ENCODE measurements at places on chromosomes 2 and 18.

DNA sequence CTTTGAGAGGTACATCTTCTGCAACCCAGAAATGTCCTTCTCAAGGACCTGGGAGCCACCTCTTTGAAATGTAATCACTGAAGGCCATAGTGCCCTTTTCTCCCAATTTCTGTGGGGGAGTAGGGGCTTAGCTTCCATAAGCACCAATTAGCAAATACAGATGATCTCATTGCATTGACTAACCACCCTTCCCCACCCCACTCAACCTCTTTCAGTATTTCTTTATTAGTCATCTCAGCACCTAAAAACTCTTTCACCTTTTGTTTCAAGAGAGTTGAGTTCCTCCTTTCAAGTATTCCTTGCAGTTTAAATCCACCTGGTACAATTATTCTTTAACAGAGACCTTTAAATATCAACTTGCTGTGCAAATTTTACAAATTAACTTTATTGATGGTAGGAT lies 1011.8 kb upstream of the CDH2 start:
- DNase-seq: no peak

GRCh38 chr18:46946656-46947282 lies 29.4 kb downstream of the KATNAL2 start:
- peak; percentile 75 for DNase-seq

GRCh38 chr18:78753240-78753639 lies 226.4 kb upstream of the SALL3 start:
- no peak for DNase-seq

- no peak for DNase-seq
Observed at GRCh38 chr18:5704847-5705246, 161.1 kb upstream of the EPB41L3 start.

- DNase-seq: no peak
Observed at GRCh38 chr2:227127201-227127600, 36.8 kb downstream of the COL4A4 start.

- no peak for DNase-seq
Observed at GRCh38 chr18:63348508-63349136, 18.4 kb downstream of the KDSR start.

DNA sequence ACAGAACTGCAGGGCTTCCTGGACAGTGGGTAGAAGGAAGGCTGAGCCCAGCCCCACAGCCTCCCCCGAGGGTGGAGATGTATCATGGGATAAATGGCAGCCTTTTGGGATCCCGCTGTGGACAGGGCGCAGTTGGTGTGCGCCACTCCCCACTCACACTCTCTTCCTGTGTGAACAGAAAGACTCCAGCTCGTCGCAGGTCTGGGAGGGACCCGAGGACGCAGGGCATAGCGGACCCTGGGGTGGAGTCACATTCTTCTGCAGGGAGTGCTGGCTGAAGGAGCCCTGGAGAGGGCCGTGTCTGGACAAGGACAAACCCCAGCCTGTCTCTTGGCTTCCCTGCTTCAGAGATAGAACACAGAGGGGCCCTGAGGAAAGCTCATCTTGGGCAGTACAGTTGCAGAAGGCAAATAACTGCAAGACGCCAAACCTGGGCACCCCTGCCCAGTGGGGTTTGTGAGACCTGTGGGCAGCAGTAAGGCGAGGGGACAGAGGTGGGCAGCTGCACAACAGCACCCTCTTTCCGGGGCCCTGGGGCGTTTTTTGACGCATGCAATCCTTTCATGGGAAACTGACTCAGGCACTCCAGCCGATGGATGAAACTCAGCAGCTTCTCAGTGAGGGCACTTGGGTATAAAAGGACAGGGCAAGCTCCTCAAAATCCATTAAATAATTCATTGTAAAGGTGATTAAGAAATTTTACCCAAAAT lies 101.9 kb downstream of the USP40 start:
- no peak for DNase-seq

GRCh38 chr2:128373451-128374000 lies 54.9 kb upstream of the HS6ST1 start:
- no peak for DNase-seq

GRCh38 chr2:16767789-16768476 lies 102.3 kb upstream of the CYRIA start:
- DNase-seq: no peak

DNA sequence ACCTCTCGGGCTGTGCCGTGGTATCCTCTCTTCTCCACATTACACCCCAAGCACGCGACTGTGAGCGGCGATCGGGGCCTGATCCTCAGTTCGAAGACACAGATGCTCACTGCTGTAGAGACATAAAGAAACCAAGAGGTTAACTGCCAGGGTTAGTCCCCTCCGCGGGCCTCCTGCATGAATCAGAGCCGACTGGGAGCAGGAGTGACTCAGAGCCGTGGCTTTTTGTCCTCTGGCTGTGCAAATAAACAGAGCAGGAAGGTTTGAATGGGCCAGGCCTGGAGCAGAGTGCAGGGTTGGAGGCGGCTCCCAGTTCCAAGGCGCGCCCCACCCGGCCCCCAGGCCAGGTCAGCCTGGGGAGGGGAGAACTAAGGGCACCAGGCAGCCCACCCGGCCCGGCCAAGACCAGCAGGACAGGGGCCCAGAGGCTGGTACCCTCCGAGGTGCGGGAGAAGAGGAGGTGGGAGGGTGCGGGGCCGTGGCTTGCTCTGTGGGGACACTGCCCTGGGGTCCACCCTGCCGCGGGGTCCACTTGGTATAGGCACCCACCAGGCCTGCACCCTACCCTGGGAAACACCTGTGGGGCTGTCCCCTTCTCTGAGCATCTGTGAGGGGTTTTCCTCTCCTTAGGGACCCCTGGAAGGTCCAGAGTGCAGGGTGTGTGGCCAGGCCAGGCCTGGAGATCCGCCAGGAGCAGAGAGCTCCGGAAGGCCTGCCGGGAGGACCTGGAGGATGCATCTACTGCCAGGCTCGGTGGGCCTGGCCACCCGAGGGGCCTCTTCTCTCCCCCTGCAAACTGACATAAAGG lies 16.5 kb downstream of the TWIST2 start:
- DNase-seq: no peak

- DNase-seq: no peak
Observed at GRCh38 chr18:30945761-30946160, 96.8 kb downstream of the DSC3 start.

- no peak for DNase-seq
Observed at GRCh38 chr18:12017081-12017480, 35.8 kb downstream of the IMPA2 start.

GRCh38 chr2:28522481-28522880 lies 26.6 kb downstream of the PLB1 start:
- DNase-seq: no peak

DNA sequence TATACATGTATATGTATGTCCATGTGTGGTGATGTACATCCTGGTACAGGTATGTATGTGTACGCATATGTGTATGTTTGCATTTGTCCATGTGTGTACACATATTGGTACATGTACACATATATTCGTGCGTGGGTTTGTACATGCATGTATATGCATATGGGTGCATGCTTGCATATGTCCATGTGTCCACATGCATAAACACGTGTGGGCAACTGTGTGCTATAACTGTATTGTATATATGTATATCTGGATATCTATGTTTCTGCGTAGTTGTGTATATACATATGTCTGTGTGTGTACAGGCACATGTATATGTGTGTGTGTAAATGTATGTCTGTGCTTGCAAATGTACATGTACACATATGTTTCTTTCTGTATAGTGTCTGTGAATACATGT lies 858.5 kb downstream of the CNTNAP5 start:
- no peak for DNase-seq

DNA sequence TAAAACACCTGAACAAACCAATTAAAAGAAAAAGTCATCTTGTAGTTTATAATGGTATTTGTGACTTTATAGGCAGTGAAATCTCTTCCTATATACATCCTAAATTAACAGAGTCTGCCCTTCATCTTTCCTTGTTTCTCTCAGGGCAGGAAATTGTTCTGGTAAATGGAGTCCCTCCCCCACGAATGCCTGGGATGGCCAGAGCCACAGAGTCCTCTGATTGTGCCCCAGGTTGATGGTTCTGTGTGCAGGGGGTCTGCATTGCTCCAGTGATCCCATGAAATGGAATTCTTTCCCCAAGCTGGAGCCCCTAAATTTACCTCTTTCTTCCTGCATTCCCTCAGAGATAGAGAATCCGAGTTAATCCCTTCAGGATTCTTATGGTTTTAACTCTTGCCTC lies 155.5 kb downstream of the MTX2 start:
- DNase-seq: no peak
